T-helper 9 cell (primary cell): ENCODE measurements at places on chromosomes 11 and 22.

GRCh38 chr22:17057959-17058814, 26.6 kb upstream of the IL17RA start:
- DNase-seq: peak; percentile 20

DNA sequence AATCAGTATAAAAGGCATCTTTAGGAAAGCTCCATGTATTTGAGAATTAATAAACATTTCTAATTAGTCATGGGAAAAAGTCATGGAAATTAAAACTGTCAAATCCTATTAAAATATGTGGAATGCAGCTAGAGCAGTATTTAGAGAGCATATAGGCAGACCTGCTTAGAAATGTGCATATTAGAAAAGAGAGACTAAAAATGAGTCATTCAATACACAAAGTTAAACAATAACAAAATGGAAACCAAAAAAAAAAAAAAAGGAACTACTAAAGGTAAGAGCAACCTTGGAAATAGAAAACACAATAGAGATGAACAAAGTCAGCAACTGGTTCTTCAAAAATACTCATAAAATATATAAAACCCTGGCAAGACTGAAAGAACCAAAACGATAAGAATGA, 59.7 kb upstream of the RASSF10 start:
- DNase-seq: no peak

- DNase-seq: no peak
Measured at GRCh38 chr11:123357990-123358827, 71.9 kb upstream of the GRAMD1B start.

DNA sequence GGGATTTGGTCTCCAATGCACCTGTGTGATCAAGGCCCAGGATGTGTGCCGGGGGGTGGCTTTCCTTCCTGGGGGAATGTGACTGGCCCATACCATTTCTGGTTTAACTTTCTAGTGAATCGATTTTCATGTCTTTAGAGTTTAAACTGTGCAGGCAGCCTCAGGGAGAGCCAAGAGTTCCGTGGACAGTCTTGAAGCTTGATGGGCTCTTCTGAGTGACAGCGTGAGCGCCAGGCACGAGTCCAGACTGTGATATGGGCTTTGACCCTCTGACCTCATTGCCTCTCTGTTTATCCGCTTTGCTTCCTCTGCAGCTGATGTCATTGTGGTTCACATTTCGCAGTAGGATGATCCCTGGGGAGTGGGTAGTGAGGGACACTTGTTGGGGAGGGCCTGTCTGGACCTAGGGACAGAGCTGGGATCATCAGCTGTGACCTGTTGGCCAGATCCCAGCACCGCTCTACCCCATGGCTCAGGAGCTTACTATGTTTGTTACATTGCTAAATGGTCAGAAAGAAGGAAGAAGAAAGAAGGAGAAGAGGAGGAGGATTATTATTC, 80.6 kb upstream of the CLDN5 start:
- no peak for DNase-seq

- no peak for DNase-seq
Measured at GRCh38 chr22:48834404-48834803, 993.3 kb downstream of the BRD1 start.

- DNase-seq: no peak
Measured at GRCh38 chr11:91608677-91609076, 615.9 kb upstream of the FAT3 start.

DNA sequence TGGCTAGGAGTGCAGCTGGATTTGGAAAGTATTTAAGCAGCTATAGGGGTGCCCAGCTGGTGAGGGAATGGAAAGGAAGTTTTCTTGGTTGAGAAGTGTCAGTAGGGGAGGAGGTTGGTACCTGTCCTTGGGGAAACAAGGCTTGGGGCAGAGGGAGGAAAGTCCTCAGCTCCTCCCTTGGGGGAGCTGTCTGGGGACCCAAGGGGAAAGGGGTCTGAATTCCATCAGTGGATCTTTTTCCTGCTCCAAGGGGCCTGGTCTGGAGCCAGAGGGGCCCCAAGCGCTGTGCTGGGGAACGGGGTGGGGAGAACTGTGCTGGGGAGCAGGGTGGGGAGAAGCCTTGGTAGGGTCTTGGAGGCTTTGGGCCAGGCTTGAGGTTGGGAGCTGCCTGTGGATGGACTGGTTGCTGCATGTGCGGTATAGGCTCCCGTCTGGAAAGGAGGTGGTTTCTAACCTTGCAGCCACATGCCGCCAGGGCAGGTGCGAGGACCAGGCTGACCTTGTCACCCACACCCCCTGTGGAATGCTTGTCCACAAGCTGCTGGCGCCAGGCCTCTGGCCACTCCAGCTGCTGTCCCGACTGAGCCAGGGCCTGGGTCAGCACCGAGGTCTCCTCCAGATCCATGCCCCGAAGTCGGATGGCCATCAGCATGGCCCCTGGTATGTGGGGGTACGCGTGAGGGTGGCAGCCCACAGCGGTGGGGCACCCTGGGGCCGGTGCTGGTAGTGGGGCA, 963 bp downstream of the TYMP start:
- no peak for DNase-seq

DNA sequence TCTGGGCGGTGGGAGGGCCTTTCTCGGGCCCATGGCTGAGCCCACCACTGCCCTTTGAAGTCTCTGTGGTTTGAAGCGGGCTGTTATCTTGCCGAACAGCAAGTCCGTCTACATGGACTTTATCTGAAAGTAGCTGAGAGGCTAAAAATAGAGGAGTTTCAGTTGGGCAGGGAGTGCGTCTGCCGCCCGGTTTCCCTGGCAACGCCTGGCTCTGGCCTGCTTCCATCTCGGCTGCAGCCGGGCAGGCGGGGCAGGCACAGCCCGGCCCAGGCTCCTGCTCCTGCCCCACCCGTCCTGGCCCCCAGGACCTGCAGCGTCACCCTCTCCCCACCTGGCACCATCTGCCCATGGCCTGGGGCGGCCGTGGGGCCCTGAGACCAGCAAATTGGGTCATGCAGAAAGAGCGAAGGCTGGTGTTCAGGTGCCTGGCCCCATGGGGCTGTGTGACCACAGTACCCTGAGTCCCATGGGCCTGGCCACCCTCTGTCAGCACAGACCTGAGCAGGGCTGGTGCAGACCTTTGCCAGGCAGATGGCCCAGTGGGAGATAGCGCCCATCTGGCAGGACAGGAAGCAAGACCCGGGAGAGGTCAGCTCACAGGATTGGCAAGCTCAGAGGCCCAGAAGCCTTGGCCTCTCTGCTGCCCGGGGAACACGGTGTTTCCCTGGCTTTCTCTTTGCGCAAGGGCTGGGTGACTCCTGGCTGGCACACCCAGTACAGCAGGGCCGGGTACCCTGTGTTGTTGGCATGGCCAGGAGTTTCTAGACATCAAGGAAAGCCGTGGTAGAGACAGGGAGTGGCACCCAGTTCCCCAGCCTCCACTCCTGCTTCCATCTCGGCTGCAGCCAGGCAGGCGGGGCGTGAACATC, 79.1 kb upstream of the KCNQ1OT1 start:
- no peak for DNase-seq

- DNase-seq: no peak
Measured at GRCh38 chr11:61332281-61332796, 566 bp downstream of the DDB1 start.

DNA sequence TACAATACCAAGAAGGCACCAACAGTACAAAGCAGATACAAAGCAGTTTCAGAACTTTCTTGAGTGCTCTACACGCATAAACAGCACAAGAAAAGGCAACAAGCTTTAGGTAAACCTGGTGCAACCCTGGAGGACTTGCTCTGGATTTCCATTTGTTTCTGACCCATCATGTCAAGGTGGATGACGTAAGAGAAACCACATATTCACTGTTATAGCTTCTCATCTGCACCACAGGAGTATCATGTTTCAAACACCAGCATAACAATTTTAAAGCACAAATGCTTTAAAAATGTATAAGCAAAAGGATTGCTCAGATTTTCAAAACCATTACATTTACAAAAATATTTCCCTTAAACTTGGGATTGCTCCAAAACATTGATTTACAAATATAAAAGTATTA, 25.0 kb upstream of the YPEL1 start:
- DNase-seq: no peak

GRCh38 chr11:119107538-119108145, 498 bp downstream of the C2CD2L start:
- DNase-seq: no peak

- DNase-seq: no peak
Measured at GRCh38 chr11:17767301-17767885, 32.8 kb downstream of the KCNC1 start.

- DNase-seq: no peak
Measured at GRCh38 chr11:86052693-86053641, 15.9 kb downstream of the PICALM start.

DNA sequence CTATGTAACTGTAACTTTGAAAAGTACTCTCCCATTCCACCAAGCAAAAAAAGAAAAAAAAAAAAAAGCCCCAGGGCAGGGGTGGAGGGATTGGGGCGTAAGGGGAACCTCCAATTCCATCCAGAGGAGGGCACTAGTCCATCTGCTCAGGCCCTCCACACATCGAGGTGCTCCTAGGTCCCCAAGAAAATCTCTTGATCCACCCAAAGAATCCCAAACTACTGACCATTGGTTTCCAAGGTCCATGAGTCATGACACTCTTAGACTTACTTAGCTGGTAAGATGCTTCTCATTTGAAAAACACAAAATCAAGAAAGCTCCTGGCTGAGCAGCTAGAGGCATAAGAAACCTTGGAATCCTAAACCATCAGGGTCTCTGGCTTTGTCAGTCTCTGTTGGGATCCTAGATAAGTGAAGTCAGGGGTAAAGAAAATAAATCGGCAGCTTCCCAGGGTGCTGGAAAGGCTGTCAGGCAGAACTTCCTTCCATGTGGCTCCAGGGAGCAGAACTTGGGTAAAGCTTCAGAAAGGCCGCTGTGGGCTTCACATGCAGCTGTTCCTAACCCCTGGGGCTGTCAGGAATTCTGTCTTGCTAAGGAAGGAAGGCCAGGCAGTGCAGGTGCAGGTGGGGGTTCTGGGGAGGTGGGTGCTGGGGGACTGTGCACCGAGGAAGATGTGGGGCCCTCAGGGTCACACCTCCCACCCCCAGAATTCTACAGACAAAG, 49.4 kb upstream of the ADA2 start:
- no peak for DNase-seq

DNA sequence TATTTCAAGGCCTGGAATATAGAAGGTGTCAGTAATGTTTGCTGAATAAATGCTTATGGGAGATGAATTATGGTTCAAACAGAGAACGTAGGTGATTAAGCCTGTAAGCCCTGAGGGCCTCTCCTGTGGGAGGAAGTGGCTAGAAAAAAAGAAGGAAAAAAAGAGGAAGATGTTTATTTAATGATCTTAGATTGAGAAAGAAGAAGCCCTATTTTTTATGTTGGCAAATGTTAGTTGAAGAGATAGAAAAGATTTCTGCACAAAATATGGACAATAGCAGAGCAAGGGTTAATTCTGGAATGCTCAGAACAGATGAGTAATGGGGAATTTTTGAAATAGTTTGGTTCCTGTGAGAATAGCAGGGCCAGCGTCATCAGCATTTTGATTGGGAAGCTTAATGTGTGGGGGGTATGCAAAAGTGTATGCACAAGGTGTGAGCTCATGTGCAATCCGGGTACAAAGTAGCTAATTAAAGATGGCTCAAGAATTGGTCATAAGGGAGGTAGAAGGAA, 95.7 kb downstream of the TEAD1 start:
- DNase-seq: no peak

- no peak for DNase-seq
Measured at GRCh38 chr11:42543844-42544419, 767.9 kb upstream of the API5 start.

- no peak for DNase-seq
Measured at GRCh38 chr22:32544953-32545558, 70.4 kb downstream of the FBXO7 start.

DNA sequence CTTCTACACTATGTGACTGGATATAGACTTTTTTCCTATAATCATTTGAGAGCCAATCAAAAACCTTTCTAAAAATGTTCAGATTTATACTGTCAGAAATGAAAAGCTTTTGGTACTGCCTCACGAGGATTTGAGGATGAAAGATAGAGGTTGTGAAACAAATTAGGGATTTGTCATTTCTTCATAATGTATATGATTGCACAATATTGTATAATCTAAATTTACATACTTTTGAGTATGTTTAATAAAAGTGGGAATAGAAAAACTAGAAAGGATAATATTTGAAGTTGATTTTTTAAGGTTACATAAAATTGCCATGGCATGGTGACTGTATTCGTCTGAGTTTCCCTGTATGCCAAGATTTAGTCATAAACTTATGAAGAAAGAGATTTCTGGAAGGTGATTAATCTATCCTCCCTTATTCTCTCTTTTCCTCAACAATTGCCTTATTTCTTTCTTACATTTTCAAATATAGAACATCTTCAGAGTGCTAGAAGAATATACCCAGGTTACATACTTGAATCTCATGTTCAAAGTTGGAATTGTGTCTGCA, 56.2 kb downstream of the CASP12 start:
- DNase-seq: no peak

GRCh38 chr11:65243797-65244196, 18.0 kb upstream of the POLA2 start:
- no peak for DNase-seq

GRCh38 chr11:66022401-66023185, 3.7 kb downstream of the CATSPER1 start:
- peak; percentile 77 for DNase-seq

GRCh38 chr11:70420008-70420464, 21.7 kb downstream of the CTTN start:
- no peak for DNase-seq

DNA sequence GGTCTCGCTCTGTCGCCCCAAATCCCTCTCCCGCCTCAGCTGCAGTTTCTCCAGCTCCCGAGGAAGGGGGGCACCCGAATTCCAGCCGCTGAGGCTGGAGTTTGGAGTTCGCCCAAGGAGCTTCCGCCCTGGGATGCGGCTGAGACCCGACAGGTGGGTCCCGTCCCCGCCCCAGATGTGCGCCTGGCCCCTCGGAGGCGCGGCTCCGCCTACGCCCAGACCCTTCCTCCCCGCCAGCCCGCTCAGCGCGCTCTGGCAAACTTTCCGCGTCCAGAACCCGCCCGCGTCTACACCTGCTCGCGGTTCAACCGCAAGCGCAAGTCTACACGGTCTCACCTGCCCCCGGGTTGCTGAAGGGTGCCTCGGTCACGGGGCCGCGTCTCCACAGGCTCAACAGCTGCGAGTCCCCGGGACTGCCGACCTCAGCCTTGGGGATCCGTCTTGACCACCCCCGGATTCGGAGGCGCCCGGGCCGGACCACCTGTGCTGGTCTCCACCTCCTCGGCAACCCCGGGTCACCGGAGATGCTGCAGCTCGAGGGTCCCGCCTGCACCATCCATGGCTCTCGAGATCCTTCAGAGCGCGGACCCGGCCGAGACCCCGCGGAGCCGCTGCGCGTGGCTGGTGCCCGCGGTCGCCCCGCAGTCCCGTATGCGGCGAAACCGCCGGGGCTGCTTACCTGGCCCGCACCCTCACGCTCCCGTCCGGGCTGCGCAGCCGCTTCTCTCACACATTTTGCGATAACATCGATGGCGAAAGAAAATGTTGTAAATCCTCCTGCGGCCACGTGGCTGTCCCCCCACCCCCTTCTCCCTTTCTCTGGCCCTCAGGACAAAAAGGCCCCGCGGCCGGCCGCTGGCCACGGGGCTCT, 63.6 kb downstream of the NFAM1 start:
- peak; percentile 17 for DNase-seq
